Activated naive CD8-positive, alpha-beta T cell treated with anti-CD3 and anti-CD28 coated beads, Interleukin-2, amount 50 U/mL, for 16 hours (primary cell): ENCODE measurements at places on chromosomes 1 and 21.

GRCh38 chr1:243343970-243344937, 88.4 kb downstream of the SDCCAG8 start:
- no peak for DNase-seq

- no peak for DNase-seq
These were observed 298.9 kb downstream of the KCNT2 start for GRCh38 chr1:196309386-196309785.

- DNase-seq = no peak
These were observed 75.8 kb downstream of the CTH start for GRCh38 chr1:70486676-70487458.

DNA sequence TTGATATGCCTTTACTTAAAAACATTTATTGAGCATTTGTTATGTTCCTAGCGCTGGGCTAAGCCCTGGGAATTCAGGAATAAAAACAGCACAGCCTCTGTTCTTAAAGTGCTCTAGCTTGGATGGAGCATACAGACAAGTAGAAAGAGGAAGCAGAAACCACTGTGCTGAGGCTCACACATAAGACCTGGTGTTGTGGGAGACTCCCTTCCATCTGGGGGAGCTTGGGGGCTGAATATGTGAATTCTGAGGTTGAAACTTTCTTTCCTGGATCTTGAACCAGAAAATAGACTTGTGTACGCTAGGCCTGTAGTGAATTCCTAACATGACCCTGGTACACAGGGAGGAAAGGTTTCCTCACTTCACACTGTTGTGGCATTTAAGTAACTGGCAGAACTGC, 209.9 kb downstream of the ZNF326 start:
- DNase-seq = no peak

DNA sequence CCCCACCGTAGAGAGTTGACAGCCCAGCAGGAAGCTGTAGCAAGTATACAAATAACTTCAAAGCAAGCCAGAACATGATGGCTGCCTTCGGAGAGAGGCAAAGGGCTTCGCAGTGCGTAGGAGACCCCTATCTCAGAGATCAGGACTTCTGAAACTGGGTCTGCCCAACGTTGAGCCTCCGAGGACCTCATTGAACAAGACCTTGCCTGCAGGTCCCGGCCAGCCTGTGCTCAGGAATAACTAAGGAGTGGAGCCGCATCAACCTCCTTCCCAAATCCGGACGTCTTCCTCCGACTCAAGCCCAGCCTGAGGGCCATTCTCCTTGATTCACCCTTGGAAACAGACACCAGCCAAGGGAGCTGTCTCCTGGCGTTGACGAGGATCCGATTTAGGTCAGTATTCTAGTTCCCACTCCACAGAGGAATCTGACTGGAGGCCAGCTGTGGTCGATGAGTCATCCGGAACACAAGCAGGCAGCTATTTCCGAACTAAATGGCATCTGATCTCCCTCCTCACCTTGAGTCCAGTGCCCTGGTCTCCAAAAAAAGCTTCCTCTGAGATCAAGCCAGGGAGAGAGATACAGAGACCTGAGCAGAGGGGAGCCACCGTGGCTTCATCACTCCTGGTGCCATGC, 166.5 kb upstream of the COA6 start:
- DNase-seq = no peak

DNA sequence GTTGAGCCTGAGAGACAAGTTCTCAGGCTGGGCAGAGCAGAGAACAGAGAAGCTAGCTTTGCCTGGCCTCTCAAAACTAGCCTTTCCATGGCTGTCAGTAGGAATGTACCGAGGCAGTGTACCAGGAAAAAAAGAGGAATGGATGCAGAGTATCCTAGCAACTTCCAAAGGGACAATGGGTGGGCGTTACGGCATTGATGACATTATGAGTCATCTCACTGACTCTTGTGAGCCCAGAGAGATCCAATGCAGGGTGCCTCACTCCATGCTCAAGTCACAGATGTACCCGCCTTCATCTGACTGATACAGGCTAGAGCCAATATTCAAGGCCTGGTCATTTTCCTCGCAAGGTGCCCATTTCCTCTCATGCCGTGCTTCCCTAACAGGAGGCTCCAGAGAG, 51.4 kb upstream of the C8B start:
- no peak for DNase-seq

GRCh38 chr1:157189986-157190982, 52.1 kb upstream of the ETV3 start:
- DNase-seq = no peak

DNA sequence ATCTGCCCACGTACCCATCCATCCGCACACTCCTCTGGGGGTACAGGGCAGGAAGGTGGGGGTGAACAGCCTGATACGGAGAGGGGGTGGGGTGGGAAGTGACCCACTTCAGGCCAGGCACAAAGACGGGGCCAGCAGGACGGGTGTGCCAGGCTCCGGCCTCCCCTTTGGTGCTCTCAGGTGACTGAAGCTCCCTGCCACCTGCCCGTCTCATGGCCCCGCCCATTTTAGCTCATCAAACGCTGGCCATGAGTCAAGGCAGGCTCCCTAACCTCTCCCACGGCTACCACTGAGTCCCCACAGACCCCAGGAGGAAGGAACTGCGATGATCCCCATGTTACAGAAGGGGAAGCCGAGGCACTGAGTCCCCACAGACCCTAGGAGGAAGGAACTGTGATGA, 109.6 kb downstream of the CRYAA start:
- DNase-seq = no peak

- no peak for DNase-seq
These were observed 28.4 kb downstream of the MAPKAPK2 start for GRCh38 chr1:206713070-206713469.

DNA sequence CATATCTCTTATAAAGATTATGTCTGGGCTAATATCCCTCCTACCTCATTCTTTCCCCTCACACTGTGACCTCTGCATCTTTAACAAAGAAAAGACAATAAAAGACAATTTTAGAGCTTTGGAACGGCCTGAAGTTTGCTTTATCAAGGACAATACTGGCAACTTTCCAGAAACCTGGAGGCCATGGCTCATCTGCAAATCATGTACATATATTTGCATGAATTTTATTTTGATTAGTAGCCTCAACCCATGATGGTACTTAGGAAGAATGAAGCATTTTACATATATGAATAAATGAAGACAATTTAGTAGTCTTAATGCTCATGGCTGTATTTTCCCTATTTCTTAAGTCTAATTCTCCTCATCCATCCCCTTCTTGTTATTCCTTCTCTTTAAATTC, 612.2 kb upstream of the CXADR start:
- no peak for DNase-seq

DNA sequence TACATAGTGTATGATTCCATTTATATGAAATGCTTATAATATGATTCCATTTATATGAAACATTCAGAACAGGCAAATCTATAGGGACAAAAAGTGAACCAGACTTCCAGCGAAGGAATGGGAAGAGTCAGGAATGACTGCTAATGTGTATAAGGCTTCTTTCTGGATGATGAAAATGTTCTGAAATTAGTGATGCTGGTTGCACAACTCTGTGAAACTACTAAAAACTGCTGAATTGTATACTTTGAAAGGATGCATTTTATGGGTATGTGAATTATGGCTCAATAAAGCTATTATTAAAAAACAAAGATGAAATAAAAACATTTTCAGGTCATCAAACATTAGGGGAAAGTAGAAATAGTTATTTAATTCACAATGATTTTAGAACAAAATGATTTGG, 14.1 kb upstream of the IL24 start:
- DNase-seq = no peak

DNA sequence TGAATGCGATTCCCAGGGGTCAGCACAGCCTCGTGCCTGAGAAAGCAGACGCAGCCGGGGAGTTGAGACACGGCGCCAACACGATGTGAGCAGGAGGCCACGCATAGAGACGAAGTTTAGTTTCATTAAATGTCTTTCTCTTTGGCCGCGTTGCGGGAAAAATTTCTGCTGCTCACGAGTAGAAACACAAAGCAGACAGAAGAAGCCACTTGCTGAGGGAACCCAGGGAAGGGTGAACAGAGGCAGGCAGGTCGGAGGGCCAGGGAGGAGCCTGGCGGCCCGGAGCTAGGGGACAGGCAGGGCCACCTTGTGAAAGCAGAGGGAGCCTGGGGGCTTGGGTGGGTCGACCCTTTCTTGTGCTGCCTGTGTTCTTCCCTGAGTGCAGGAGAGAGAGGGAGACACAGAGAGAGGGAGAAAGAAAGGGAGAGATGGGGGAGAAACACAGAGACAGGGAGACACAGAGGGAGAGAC, 33.2 kb downstream of the POFUT2 start:
- no peak for DNase-seq

- DNase-seq = no peak
These were observed 231.2 kb upstream of the LYPLAL1 start for GRCh38 chr1:218942431-218942830.

- no peak for DNase-seq
These were observed 7.9 kb downstream of the TFAP2E start for GRCh38 chr1:35580949-35581388.

- DNase-seq = no peak
These were observed 409.8 kb downstream of the DISC1 start for GRCh38 chr1:232036181-232036933.

- DNase-seq = no peak
These were observed 87.1 kb downstream of the GPR88 start for GRCh38 chr1:100624886-100625610.

- DNase-seq = no peak
These were observed 51.5 kb upstream of the ATP5PO start for GRCh38 chr21:33967086-33967571.

GRCh38 chr1:209238356-209238755, 345.2 kb upstream of the CAMK1G start:
- no peak for DNase-seq

- no peak for DNase-seq
These were observed 78.9 kb upstream of the ARID1A start for GRCh38 chr1:26616881-26617280.

- DNase-seq = no peak
These were observed 7.7 kb downstream of the C1orf226 start for GRCh38 chr1:162389021-162389818.

DNA sequence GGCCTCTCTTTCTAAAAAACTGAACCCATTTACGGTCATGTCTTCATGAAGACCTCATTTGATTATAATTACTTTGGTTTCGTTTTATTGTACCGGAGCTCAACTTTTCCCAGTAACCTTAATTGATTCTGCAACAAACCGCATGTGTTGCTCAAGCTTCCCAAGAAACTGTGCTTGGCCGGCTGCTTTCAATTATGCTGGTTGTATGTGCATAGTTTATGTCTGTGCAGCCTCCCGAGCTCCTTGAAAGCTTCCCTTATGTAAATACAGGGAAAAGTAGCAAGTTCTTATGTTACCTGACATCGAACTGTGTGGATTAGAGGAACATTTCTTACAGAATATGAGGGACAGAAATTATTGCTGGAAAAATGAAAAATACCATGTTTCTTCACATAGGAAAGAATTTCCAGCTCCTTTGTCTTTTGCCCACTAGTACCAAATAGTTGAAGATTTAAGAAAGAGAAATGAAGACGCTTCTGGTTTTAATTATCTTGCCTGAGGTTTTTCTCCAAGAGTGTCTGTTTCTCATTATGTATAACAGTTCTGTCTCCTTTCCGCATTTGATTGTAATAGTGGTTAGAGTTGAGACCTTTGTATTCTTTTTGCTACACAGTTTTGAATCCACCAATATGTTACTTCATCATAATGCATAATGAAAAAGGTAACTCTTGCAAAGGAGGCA, 2.1 kb downstream of the VCAM1 start:
- DNase-seq = no peak

DNA sequence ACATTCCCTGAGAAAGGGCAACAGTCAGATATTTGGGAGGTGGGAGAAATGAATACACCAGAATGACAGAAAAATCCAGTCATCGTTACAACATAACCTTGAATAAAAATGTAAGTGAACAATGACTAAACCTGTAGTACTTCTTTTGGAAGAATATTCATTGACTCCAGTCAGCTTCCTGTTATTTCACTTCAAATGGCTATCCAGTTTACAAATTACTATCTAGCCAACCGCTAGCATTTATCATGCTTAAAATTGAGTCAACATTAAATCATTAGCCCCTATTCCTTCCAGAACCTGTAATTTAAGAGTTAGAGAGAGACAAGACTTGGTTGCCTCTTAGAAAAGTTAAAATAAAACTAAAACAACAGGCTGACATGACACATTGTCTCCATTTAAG, 33.6 kb downstream of the WLS start:
- no peak for DNase-seq

DNA sequence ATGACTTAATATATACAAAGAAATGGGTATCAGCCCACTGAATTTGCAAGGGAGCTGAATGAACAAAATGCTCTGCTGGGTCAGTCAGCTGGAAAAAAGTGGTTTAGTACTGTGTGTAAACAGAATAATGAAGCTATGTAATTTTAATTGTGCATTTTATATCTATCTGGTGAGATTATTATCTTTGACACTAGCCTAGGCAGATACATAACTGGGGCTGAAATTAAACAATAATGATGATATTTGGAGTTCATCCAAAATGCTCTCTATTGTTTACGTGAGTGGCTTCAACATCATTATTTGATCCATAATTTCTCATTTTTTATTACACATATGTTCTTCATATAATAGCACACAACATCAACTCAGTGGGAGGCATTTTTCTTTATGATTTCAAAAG, 208.5 kb upstream of the SNX7 start:
- DNase-seq = no peak

- DNase-seq = no peak
These were observed 74.0 kb downstream of the NUF2 start for GRCh38 chr1:163395790-163396189.

GRCh38 chr21:17869115-17869514, 50.0 kb upstream of the C21orf91 start:
- no peak for DNase-seq

DNA sequence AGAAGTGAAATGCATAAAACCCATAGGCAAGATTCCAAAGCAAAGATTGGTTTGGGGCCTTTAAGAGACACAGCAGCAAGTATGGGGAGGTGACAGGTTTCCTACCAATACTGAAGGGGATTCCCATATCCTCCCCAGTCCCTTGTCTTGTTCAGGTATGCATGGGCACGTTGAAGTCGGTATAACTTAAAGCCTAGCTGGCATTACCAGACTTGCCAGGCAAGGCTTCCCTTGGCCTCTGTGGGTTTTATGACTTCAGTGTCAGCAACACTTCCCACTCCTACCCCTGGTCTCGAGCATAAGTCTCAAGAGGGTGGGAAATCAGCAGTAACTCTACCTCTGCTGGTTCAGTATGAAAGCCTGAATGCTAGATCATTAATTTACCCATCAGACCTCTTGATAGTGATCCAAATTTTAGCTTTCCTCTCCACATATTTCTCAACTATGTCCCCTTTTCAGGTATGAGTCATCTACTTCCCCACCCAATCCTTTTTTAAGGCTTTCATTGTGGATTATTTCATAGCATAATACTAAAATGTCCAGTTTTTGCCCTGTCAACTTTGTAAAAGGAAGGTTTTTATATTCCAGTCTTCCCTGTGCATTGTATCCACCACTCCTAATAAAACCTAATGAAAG, 6.8 kb downstream of the CYP4X1 start:
- DNase-seq = no peak

GRCh38 chr1:64031236-64031635, 172.2 kb upstream of the UBE2U start:
- no peak for DNase-seq
